ENCODE measurements at places on chromosomes 4 and X. TPM values are rescaled to one million over a fixed set of nuclear protein-coding genes. Genes with fewer than 3 reads are reported as not detected.

Gene VCX
- total RNA-seq = not detected

Gene NUDT10
- not detected for total RNA-seq

Gene AWAT2
- not detected for total RNA-seq

Gene EVC2
- total RNA-seq = 1.8 TPM

Gene CTPS2
- 4.8 TPM for total RNA-seq

Gene C4orf54
- total RNA-seq = not detected

GRCh38 chrX:134868771-134869495 is 121.9 kb upstream of the SMIM10 start:
- peak; percentile 52 for ATAC-seq

DNA sequence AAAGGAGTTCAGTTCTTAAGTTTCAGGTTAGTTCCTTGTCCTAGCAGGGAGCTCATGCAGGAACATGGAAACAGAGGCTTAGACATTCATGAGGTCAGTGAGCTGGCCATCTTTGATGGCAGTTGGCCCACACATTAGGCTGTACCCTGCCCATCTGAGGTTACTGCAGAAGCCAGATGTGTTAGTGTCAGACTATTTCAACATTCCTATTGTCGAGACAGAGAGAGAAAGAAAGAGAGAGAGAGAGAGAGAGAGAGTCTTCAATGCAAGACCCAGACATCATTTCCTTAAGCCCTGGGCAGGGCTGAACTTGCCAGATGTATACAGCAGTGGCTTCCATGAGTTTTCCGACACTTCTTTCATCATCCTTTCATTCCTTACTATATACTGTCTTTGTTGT is 91.3 kb downstream of the PPP1R2C start:
- ATAC-seq = peak; percentile 51

GRCh38 chr4:2082118-2082517 is 23.0 kb downstream of the NAT8L start:
- no peak for ATAC-seq

- no peak for ATAC-seq
Measured at GRCh38 chrX:10636337-10636736, 16.0 kb upstream of the MID1 start.

DNA sequence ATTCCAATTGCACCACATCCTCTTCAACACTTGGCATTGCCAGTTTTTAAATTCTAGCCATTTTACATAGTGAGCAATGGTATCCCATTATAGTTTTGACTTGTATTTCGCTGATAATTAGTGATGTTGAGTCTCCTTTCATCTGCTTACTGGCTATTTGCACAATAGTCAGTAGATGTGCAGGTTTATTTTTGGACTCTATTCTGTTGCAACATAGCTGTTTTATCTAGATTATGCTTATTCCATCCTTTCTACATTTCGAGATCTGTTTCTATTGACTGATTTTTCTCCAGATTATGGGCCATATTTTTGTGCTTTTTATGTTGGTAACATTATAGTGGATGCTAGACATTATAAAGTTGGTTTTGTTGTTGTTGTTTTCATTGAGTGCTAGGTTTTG is 106.1 kb downstream of the WWC2 start:
- ATAC-seq = no peak

GRCh38 chr4:181150191-181150590 is 1093.0 kb upstream of the TENM3 start:
- ATAC-seq = no peak

DNA sequence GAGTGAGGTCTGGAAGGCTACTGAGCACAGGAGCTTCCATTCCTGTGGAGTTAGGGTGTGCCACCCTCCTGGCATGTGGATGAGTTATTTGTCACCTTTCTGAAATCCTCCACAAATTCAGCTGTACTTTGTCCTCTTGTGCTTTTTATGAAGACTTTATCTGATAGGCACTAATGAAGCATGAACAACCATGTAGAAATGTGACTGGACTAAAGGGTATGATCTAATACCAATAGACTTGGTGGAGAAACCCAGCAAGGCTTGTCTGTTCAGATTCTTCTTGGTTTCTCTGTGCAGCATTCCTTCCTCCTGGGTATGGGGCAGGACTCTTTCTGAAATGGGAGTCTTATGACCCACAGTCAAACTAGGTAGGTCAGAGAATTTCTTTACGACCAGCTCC is 9.6 kb downstream of the NBDY start:
- ATAC-seq = peak; percentile 62

DNA sequence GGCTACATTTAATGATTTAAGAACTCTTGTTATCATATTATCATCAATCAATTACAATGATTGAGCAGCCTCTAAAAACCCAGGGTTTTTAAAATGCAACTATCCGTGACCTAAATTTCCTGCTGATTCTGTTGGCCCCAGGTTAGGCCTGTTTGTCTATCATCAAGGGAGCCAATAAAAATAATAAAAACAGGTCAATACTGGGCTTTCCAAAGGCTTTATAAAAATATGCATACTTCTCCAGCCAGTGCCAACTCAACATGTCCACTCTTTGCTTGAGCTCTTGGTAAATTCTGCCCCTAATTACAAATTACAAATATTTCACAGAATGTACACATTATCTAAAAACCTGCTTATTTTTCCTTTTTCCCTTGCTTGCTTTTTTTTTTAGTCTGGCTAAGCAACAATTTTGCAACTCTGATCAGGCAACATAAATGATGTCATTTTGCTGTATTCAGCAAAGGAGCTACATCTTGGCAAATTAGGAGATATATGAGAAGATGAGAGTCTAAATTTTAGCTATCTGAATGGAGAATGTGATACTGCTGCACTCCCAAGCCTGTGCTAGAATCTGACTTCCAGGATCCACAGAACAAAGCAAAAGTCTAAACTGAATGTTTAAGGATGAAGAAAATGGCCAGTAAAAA is 204.0 kb downstream of the SCFD2 start:
- ATAC-seq = no peak

DNA sequence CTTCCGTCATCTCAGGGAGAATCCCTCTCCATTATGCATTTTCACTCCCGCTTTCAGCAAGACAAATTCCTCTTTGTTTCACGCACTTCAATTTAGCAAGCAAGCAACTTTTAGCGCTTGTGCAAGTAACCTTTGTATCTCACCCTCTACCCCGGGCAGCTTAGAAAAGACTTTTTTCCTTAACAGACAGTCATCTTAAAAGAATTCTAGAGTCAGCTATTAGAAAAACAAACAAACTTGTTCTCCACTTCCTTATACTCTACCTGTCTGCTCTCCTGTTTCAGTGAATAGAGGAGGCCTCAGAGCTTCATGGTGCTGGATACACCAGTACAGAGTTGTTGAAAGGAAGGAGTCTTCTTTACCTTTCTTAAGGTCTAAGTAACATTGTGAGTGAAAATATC is 12.1 kb downstream of the TIGD2 start:
- peak; percentile 84 for ATAC-seq

- no peak for ATAC-seq
Measured at GRCh38 chr4:77798385-77798784, 20.8 kb downstream of the CNOT6L start.
